Foreskin fibroblast (primary cell): ENCODE measurements at places on chromosomes 4 and X.

DNA sequence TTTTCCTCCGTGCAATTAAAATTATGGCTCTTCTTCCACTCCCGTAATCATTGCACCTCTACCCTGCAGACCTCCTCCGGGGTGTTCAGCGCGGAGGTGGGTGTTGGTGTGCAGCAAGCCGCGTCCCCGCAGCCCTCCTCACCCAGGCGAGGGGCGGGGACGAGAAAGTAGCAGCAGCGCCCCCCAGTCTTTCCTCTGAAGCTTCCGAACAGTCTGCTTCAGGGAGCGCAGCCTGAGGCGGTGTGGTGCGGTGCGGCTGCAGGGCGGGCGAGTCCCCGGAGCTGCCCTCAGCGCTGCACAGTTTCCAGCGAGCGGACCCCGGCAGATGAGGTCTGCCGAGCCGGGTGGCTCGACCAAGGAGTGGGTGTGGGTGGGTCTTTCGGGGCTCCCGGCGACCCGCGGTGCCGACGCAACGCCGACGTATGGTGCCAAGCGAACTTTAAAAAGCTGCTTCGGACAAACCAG is at the start of gene FRAS1:
FRAS1 (plus strand) TSS at position 189 of the 465 bp plus-strand sequence. CDS start 687 bp downstream, outside the sequence.
- DNase-seq = no peak

- no peak for DNase-seq
Observed at GRCh38 chr4:54255881-54256280, 26.8 kb downstream of the PDGFRA start.

- DNase-seq = no peak
Observed at GRCh38 chr4:41897698-41898097, 37.5 kb upstream of the TMEM33 start.

DNA sequence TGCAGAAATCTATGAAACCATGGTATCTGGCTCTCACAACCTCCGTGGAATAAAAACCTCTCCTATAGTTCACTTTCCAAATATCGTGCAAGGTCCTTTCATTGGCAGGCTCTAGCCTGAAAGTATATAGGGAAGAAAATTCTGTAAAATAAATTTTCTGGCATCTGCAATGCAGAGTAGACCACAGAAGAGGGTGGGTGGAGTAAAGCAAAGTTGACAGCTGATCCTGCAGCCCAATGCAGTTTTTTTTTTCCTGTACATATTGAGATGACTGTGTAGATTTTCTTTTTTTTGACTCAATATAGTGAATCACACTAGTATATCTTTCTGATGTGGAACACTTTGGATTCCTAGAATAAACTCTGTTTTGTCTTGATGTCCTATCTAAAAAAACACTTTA is 56.7 kb downstream of the NPY2R start:
- no peak for DNase-seq

DNA sequence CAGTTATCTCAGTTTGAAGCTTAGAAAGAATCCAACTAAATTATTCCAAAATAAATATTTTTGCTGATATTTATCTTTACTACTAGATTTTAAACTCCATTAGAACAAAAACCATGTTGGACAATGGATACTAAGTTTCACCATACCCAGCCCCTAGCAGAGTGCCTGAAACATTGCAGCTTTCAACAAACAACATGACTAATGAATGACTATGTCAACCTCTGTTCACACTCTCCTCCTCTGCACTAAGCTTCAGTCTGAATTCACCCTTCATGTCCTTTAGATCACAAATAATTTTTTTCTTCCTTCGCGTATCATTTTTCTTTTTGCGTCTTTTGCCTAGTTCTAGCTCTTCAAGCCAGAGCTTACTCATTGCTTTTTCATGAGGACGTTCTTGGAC is 315.2 kb downstream of the PCDH10 start:
- no peak for DNase-seq

- DNase-seq = no peak
Observed at GRCh38 chr4:168618577-168619265, 121.9 kb downstream of the PALLD start.

- DNase-seq = peak; percentile 12
Observed at GRCh38 chr4:39263895-39264294, 81.6 kb downstream of the WDR19 start.

DNA sequence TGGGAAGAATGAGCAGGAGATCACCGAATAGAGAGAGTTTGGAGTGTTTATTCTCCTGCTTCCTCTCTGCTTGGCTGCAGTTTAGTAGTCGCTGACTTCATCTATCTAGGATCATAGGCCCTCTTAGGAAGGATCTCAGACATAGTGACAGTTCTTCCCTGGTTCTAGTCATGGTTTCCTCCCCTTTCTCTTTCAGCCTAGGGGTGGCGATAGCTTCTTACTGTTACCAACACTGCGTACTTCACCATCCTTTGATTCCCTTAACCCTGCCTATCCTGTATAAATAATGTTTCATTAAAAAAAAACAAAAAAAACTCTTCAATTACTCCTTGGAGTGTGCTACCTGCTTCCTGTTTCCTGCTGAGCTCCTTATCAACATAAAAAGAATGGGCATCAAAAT is 103.8 kb downstream of the DDX53 start:
- no peak for DNase-seq

DNA sequence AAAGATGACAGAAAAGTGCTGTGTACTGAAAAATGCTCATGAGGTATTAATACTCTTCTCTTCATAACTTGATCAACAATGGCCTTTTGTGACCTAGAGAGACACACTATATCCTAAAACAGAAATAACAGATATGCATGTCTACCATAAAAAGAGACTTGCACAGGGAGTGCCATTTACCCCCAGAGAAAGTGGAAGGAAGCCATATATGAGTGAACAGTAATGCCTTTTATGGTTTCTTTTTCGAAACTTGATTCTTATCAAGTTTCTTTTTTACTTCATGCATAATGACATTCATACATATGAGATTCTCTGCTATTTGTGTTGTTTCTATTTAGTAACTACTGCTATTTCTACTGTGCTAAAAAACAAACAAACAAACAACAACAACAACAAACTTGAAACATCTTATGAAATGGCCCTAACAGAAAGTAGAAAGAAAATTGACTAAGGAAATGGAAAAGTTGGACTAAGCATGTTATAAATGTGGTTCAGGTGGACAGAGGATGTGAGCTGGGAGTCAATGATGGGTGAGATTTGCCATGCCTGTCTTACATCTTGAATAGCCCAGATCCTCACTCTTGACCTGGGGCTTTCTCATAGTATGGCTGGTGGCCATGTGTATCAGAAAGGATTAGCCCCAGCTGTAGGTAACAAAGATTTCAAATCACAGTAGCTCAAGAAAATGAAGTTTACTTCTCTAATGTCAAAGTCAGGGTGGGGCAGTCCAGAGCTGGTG is 43.8 kb downstream of the GEMIN8 start:
- no peak for DNase-seq

- no peak for DNase-seq
Observed at GRCh38 chr4:174449152-174449551, 73.1 kb downstream of the HPGD start.

GRCh38 chrX:108426262-108426661 is 12.0 kb downstream of the COL4A6 start:
- no peak for DNase-seq

GRCh38 chr4:121952290-121952689 is 430 bp upstream of the TRPC3 start:
- DNase-seq = no peak

GRCh38 chrX:130772105-130772775 is 130.8 kb downstream of the ENOX2 start:
- peak; percentile 77 for DNase-seq

DNA sequence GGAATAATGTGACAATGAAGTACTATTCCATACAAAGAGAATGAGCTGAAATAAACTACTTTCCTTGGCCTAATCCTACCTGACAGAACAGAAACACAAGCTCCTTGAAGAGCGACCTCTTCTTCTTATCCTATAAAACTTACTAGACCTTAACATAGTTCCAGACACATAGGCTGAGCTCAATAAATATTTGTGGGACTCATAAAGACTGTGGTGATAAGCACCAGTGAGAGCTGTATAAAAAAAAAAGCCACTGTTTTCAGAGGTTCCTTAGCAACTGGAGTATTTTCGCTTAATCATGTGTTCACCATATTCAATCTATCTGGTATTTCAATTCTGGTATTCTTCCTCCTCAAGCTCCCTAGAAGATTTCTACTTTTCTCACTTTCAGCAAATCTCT is 1129.6 kb downstream of the STPG2 start:
- DNase-seq = no peak

- no peak for DNase-seq
Observed at GRCh38 chr4:138458751-138459150, 216.6 kb upstream of the SLC7A11 start.

GRCh38 chr4:74615411-74615810 is 170.5 kb downstream of the AREG start:
- no peak for DNase-seq

DNA sequence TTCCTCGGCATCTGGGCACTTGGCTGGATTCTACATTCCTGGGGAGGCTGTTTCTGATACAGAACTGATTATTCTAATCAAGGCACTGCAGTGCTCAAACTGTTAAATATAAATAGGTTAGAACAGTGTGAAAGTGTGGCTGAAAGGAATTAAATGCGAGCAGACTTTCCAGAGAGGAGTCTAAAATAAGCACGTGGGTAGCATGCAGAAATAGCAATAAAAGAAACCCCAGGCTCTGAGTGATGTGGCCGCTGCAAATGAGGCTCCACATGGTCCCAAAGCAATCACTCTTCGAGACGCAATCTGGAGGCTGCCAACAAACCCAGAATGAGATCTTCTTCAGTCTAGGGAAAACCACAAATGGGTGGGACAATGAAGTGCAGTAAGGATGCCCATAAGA is 30.6 kb upstream of the MTM1 start:
- no peak for DNase-seq

DNA sequence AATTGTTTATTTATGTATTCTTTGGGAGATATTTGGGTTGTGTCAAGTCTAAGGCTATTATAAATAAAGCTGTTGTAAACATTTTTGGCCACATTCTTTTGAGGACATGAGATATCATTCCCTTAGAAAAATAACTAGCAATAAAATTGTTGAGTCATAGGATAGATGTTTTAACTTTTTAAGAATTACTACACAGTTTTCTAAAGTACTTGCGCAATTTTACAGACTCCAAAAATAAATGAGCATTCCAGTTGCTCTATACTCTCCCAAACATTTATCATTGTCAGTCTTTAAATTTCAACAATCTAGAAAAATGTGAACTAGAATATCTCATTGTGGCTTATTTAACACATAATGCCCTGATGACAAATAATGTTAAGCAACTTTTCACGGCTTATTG is 189.1 kb upstream of the ADGRL3 start:
- DNase-seq = no peak

GRCh38 chrX:1124531-1124930 is 87.9 kb downstream of the CRLF2 start:
- DNase-seq = no peak

DNA sequence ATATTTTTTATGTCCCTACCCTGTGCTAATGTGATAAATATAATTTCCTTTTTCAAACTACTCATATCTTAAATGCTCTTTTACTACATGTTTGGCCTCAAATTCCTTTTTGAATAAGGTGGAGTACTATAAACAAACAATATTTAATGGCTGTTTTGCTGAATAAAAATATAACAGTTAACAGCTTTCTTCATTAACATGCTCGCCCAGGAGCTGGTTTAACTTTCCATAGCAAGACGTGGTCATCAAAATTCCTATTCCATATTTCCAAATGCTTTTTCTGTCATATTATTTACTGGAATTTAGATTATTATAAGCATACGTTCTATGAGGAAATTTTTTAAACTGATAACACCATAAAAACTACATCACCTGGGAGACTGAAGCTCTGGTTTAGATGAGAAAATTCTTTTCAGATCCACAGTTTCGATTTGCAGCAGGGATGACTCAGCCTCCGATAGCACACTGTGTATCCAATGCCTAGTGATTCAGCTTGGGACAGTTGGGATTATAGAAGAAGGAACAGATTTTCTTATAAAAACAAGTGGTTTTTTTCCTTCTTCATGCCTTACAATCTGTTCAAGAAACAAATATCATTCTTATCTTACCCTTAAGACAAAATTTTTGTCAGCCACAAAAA is 129.1 kb downstream of the FBXO8 start:
- DNase-seq = peak; percentile 79

DNA sequence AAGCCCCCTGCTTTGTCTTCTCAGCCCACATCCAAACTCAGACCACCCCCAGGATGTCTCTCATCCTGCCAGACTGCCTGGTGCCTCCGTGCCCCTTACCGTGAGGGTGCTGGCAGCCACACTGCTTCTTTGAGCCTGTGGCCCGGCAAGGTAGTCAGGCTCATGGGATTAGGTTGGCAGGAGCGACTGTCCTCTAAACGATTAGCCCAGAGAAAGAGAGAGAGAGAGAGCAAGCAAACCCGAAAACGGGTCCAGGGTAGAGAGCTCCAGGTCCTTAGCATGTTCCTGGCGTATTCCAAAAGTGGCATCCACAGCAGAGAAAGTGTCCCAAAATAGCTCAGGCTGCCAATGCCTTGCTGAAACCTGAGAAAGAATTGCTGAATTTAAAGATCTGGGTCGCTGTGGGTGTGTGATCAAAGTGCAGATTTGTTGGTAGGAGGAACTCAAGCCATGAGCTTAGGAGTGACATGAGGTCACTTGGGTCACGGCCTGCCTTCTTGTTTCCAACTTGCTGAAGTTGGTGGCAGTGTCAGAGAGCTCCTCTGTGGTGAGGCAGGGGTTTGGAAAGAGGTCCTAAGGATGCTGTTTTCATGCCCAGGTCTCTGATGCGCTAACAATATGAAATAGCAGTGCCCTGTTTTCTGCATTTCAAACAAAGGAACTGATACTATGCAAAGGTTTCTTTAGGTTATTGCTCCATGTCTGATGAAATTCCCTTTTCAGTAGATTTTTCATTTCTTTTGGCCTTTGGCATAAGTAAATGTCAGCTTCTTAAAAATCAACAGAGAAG is 81.6 kb downstream of the RTL9 start:
- DNase-seq = no peak
